Fibroblast of skin of right biceps (primary cell): ENCODE measurements at places on chromosomes 4 and X.

GRCh38 chr4:168515222-168516011, 18.6 kb downstream of the PALLD start:
- no peak for DNase-seq

- peak; percentile 40 for DNase-seq
Measured at GRCh38 chr4:143025081-143025704, 159.5 kb upstream of the USP38 start.

- DNase-seq, result no peak
Measured at GRCh38 chrX:41241962-41242361, 92.0 kb upstream of the DDX3X start.

GRCh38 chrX:75603833-75604232, 81.0 kb upstream of the ZDHHC15 start:
- peak; percentile 6 for DNase-seq

DNA sequence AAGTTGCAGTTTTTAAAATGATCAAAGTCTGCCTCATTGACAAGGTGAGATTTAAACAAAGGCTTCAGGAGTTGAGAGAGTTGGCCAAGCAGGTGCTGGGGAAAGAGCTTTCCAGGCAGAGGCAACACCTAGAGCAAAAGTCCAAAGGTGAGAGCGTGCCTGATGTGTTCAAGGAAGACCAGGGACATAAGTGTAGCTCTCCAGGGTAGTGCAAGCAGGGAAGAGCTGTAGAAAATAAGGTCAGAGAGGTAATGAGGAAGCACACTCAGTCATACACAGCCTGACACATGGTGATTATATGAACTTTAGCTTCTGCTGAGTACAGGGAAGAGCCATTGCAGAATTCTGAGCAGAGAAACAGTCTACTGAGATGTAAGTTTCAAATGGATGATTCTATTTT, 265.0 kb upstream of the NWD2 start:
- no peak for DNase-seq

- no peak for DNase-seq
Measured at GRCh38 chrX:154791467-154791866, 13.8 kb downstream of the MPP1 start.

- no peak for DNase-seq
Measured at GRCh38 chrX:111039606-111040005, 56.4 kb upstream of the PAK3 start.

DNA sequence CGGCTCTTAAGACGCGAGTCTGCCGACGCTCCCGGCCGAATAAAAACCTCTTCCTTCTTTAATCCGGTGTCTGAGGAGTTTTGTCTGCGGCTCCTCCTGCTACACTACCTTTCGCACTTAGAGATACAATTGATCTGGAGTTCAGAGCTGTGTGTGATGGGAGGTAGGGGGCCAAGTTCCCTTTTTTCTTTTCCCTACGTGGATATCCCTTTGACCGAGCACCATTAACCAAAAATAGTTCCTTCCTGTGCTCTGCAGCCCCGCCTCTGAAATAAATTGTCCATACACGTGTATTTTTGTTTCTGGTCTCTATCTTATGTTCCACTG, 555 bp upstream of the PGM2 start:
- no peak for DNase-seq

- DNase-seq, result no peak
Measured at GRCh38 chrX:107207089-107207488, 678 bp downstream of the DNAAF6 start.

- no peak for DNase-seq
Measured at GRCh38 chr4:35872273-35872672, 372.0 kb downstream of the ARAP2 start.

DNA sequence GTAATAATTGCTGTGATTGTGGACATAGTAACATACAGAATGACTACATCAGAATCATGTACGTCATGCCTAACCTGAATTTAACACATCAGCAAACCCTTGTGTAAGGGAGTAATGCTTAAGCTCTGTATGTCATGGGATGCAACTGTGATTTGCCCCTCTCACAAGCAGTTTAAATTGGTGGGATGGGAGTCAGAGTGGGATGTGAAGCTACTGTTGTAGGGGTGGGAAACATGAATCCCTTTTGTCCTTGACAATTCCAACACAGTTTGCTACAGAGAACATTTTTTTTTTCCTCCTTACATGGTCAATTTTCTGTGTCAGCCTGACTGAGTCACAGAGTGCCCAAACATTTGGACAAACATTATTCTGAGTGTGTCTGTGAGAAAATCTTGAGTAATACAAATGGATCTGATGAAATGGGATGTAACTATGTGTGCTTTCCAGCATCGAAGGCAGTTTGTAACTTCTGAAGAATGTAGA, 392.8 kb downstream of the GPM6A start:
- peak; percentile 98 for DNase-seq

GRCh38 chr4:72418458-72418857, 150.6 kb downstream of the ADAMTS3 start:
- DNase-seq, result peak; percentile 81

DNA sequence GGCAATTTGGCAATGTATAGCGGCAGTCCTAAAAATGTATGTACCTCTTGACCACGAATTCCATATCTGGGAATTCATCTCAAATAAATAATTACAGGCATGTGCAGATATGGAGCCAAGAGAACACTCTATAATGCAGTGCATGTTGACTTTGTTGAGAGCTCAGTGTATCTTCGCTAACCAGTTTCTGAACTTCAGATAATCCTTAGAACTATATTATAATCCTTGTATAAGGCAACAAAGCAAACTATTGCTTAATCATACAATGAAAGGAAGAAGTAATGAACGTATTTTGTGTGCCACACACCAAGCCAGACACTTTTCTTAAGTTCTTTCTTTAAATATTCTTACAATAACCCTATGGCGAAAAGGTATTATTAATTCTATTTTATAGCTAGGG, 168.5 kb downstream of the SMIM20 start:
- DNase-seq, result no peak

GRCh38 chrX:11996810-11997209, 141.5 kb upstream of the FRMPD4 start:
- no peak for DNase-seq

DNA sequence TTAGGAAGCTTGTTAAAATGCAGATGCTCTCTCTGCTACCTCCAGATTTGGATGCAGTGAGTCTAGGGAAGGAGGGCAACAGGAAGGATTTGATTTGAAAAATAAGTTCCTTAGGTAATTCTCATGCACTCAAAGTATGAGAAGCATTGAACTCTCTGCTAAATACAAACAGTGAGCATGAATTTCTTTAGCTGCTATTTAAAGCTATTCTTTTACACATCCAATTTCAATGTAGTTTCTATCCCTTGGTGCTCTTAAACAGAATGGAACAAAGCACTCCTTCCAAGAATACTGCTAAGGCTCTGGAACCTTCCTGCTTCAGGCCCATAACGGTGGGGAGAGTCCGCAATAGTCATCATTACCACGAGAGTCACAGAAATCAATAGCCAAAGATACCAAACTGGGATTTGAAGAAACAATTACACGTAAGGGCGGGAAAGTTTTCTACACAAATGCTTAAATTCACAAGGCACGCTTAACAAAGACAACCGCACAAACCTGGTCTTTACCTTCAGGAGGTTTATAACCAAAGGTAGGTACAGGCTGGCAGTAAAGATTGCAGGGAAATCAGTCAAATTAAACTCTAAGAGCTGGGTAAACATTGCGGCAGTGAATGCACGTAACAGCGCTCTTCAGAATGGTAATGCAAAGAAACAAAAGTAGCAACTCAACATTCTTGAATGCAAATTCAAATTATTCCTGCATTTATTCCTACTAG, 123.2 kb upstream of the NAP1L5 start:
- no peak for DNase-seq

GRCh38 chr4:119016636-119017035, 119.0 kb upstream of the MYOZ2 start:
- peak; percentile 94 for DNase-seq

GRCh38 chrX:39460499-39460898, 637.3 kb downstream of the BCOR start:
- DNase-seq, result no peak

GRCh38 chr4:78695910-78696309, 80.2 kb upstream of the BMP2K start:
- no peak for DNase-seq

- DNase-seq, result peak; percentile 65
Measured at GRCh38 chrX:22575161-22575845, 302.6 kb downstream of the CBLL2 start.

- DNase-seq, result no peak
Measured at GRCh38 chr4:89008166-89008565, 48.8 kb downstream of the FAM13A start.

DNA sequence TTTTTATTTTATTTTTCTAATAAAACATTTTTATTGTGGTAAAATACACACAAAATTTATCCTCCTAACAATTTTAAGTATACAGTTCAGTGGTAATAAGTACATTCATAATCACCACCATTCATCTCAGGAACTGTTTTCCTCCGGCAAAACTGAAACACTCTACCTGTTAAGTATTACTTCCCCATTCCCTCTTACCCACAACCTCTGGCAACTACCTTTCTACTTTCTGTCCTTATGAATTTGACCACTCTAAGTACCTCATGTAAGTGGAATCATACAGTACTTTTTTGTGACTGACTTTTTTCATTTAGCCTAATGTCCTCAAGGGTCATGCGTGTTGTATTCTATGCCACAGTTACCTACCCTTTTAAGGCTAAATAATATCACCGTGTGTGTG, 21.1 kb upstream of the HSFX4 start:
- DNase-seq, result no peak

DNA sequence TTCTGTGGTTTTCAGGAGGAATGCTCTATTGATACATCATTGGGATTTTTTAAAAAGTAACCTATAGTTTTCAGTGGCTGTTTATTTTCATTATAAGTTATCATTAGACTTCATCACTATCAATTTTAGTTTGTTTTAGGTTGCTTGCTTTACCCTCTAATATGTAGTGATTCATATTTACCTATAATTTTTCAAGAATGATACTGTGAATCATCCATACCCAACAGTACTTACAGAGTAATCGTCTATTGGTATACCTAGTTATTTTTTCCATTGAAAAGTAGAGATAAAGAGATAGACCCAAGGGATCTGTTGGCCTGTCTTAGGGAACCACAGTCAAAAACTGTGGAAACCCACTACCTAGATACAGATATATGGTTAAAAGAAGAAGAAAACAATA, 83.3 kb downstream of the KLHL34 start:
- no peak for DNase-seq

DNA sequence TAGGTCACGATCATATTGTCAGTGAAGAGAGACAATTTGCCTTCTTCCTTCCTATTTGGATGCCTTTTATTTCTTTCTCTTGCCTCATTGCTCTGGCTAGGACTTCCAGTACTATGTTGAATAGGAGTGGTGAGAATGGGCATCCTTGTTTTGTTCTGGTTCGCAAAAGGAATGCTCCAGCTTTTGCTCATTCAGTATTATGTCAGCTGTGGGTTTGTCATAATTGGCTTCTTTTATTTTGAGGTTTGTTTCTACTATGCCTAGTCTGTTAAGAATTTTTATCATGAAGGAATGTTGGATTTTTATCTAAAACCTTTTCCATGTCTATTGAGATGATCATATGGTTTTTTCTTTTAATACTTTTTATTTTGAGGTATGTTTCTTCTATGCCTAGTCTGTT, 152.3 kb upstream of the MAD2L1 start:
- peak; percentile 19 for DNase-seq

GRCh38 chr4:25722964-25723363, 67.3 kb downstream of the SLC34A2 start:
- DNase-seq, result no peak

DNA sequence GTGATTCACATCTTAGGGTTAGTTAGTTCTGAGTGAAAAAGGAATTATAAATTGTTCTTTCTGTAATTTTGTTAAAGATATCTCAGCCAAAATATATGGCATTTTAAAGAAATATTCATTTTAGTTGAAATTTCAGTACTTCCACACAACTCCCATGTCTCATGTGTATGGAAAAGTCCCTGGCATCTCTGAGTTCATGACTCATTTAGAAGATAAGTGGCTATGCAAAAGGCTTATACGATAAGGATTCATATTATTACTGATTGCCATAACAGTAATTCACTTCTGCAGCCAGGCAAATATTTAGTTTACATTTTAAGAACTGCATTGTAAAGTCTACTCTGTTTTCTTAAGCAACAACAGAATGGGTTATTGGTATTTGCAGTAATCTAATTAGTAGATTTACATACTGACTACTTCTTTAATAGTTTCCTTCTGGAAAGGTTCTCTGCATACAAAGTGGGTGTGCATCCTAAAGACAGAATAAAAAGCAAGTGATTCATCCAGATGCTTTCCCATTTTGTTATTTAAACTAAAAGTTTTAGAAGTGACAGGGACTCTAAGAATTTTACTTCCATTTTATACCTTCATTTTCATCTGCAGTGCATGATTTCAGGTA, 682.4 kb upstream of the PABPC4L start:
- no peak for DNase-seq

- peak; percentile 56 for DNase-seq
Measured at GRCh38 chr4:147318586-147318985, 162.3 kb upstream of the EDNRA start.

- DNase-seq, result peak; percentile 43
Measured at GRCh38 chr4:23884741-23885140, 5.1 kb downstream of the PPARGC1A start.

GRCh38 chrX:118522230-118522926, 26.8 kb downstream of the DOCK11 start:
- no peak for DNase-seq

DNA sequence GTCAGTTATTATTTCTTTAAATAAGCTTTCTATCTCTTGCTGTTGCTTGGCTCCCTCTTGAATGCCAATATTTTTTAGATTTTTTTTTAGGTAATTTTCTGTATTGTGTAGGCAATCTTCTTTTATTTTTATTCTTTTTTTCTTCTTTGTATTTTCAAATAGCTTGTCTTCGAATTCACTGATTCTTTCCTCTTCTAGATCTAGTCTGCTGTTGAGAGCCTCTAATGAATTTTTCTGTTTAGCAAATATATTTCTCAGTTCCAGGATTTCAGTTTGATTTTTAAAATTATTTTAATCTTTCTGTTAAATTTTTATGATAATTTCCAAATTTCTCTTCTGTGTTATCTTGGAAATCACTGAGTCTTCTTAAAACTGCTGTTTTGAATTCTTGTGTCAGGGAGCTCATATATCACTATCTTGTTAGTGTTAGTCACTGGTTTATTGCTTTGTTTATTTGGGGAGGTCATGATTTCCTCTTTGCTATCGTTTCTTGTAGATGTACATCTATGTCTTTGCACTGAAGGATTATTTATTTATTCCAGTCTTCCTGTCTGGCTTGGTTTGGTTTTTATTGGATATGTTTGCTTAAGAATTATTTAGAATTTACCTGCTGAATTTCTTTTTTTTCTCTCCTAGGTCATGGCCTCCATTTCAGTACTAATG, 39.9 kb upstream of the GPRIN3 start:
- DNase-seq, result no peak

- DNase-seq, result peak; percentile 46
Measured at GRCh38 chr4:153564630-153565525, 98.7 kb downstream of the TMEM131L start.
